ENCODE measurements at places on chromosomes 2 and 18.
A peak's percentile ranks its signal among the peaks of the same experiment; 100 is the strongest.

DNA sequence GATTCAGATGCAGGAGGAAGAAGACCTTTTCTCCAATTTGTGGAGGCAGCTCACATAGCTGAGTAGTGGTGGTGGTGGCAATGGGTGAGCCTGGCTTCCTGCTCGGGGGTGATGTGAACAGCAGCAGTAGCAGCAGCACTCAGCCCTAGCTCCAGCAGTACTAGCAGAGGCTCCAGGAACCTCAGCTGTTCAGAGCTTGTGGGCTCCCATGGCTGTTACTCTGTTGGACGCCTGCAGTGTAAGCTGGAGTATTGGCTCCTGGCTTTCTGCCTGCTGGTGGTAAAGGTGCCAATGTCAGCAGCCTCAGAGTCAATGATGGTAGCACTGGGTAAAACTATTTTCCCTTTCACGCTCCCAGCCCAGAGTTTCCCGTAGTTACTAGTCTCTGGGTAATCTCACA lies 3.1 kb upstream of the SEH1L start:
- no peak for ATAC-seq

GRCh38 chr2:45844796-45845457 lies 193.5 kb downstream of the PRKCE start:
- no peak for ATAC-seq

DNA sequence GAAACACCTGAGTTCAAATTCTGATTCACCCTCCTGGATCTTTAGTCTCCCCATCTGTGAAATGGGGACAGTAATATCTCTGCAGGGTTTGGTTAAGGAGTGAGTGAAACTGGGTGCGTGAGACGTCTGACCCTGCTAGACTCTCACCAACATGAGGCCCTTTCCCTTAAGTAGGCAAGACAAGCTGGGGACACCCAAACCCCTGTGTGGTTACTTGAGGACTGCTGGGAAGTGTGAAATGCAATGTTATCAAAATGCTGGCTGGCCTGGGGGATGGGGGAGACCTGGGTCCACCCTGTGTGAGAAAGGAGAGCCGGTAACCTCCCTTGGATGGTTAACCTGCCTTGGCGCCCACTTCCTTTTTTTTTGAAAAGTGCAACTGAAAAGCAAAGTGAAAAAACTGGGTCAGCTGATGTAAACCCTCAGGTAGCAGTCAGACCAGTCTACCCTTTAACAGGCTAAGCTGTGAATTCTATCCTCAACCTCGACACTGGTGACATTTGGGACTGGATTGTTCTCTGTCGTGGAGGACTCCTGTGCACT lies 82.3 kb downstream of the INPP5D start:
- ATAC-seq = peak; percentile 74

- no peak for ATAC-seq
Measured at GRCh38 chr18:13241083-13241892, 22.7 kb downstream of the LDLRAD4 start.

DNA sequence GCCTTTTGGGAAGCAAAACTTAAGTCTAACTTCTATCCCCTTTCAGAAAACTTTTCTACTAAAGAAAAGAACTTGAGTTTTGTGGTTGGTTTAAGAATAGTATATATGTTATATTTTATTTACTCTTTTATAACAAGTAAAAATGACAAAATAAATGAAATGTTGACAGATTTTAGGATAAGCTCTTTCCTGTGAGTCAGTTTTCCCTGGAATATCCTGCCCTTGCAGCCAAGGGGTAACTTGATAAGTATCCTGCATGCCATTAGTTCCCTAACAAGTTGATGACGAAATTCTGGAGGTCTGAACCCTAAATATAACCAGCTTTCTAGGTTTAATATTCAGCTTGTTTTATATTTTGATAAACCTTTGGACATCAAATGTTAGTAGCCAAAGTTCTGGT lies 7.3 kb upstream of the HTR2B start:
- ATAC-seq = no peak

DNA sequence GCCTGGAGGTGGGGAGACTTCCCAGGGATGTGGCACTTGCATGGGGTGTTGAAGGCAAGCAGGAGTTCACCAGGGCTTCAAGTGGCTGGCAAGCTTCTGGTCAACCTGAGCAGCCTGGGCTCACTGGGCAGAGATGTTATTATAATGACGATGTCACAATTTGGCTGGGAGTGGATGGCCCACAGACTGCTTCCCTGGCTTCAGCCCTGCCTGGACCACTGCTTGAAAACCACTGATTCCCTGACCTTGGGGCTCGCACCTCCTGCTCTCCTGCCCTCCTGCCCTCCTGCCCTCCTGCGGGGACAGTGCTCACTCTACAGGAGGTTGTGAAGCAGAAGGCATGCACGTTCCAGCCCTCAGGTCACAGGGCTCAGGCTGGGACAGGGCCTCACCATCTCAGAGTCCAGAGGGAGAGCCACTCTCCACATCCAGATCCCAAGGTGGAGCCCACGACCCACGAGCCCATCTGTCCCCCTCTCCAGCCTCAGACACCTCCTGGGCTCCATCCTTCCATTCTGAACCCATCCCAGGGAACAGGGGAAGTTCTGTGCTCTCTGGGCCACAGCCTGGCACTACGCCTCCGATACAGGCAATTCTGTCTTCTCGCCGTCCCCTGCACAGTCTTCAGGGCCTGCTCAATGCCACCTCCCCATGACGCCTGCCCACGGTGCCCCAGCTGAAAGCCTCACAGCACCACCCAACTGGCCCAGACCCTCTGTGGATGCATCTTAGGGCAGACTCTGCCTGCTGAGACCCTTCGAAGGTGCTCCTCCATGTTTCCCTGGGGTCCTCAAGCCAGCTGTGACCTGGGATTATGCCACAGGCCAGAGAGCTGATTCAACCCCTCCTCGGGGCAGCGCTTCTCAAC lies 241.6 kb upstream of the RAB6C start:
- no peak for ATAC-seq

DNA sequence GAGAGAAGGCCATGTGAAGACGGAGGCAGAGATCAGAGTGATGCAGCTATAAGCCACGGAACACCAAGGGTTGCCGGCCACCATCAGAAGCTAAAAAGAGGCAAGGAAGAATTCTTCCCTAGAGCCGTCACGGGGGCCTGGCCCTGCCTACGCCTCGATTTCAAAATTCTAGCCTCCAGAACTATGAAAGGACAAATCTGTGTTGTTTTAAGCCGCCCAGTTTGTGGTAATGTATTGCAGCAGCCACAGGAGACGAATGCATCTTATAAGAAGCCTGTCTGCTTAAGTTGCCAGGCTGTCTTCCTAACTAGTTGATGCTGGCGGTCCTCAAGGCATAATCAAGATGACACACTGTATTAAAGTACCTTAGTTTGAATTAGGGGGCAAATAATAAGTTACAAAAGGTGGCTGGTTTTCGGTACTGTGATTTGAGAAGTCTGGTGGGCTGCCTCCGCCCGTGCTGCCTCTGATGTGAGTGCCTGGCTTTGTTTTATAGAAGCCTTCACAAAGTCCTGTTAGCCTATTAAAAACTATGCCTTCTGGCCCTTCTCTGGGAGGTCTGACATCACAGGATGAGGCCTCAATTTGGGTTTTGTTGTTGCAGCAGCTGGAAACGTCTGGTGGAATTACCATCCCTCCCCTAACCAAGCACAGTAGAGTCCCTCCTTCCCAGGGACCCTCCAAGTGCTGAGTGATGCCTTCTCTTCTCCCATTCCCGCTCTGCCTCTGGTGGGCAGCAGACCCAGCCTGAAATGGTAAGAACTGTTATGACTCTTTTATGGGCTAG lies 53.6 kb downstream of the SRD5A2 start:
- ATAC-seq = no peak

DNA sequence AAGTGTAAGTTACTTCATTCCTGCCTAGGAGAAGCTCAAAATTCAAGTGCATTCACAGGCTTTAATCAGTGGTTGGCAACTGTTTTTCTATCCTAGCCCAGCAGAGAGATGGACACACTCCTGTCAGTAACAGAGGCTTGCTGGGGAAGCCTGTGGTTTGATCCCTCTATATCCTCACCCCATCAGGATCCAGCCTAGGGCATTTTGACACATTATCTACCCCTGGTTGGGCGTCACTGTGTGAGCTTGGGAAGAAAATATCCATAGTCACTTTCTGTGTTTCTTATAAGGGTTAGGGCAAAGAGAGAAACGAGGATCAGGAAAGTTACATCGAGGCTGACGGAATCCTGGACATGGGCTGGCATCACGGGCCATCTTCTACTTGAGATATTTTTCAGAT lies 10.0 kb downstream of the NT5DC4 start:
- ATAC-seq = no peak

DNA sequence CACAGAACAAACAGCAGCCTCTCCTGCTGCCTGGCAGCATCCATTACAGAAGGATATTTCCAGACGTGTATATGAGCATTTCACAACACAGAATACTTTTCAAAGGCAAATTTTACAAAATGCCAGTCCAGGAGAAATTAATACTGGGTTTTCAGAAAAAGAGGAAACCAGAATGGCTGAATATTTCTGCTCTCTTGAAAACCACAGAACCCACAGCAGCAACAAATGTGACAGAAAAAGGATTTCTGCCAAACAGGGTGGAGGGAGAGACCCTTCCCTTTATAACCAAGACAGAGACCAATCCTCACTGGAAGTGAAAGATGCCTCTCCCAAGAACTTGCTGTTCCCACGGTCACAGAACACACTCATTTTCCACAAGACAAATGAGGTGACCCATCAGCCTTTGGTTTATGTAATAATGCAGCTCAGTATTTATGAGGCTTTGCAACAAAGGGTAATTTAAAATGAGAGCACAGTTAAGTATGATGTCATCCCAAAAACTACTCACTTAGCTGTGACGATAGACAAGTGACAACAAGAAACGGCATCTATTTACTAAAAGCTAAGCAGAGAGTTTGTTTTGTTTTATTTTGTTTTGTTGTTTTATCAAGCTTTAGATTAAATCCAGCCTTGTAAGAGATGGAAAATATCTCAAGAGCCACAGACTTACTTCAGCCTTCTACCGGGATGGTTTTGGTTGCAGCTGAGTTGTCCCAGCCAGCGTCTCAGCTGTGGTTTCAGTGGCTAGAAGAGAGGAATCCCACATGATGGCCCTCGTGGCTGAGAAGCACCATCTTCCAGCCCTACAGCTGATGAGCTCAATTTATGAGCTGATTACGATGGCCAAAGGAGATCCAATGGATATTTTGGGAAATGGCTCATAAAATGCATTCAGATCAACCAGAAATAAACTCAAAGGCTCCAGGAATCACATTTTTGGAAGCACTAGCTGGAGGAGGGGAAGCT lies 249.3 kb upstream of the AGAP1 start:
- no peak for ATAC-seq

- no peak for ATAC-seq
Measured at GRCh38 chr2:238965371-238966071, 117.6 kb downstream of the TWIST2 start.

DNA sequence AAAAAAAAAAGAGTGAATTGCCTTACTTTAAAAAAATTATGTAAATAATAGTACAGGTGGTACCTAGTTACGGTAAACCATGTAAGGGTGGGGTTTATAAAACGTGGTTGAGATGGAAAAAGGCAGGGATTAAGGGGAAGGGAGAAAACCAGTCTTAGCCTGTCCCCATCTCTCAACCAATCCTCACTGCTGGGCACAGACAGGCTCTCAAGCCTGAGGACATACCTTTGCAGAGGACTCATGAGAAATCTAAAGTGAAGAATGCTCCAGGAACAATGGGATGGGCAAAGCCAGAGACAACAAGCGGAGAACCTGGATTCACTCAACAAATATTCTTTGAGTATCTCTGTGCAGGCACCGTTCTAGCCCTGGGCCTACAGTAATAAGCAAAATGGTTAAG lies 3.4 kb upstream of the IGFBP2 start:
- no peak for ATAC-seq

DNA sequence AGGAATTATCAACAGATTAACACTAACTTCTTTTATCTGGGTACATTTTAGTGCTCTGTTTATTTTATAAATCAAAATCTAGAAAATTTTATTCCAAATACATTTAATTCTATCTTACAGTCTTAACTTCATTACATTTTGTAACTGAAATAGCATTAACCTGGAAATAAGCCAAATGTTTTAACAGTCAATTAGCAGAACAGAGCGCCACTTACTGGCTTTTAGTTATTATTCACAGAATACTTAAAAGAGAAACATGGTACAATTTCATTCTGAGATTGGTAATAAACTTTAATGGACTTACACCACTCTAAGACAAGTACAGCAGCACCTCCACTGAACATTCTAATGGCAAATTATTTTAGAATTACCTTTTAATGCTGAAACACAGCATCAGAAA lies 38.6 kb downstream of the SS18 start:
- no peak for ATAC-seq

GRCh38 chr2:237403024-237403882 lies 10.7 kb downstream of the COL6A3 start:
- no peak for ATAC-seq

DNA sequence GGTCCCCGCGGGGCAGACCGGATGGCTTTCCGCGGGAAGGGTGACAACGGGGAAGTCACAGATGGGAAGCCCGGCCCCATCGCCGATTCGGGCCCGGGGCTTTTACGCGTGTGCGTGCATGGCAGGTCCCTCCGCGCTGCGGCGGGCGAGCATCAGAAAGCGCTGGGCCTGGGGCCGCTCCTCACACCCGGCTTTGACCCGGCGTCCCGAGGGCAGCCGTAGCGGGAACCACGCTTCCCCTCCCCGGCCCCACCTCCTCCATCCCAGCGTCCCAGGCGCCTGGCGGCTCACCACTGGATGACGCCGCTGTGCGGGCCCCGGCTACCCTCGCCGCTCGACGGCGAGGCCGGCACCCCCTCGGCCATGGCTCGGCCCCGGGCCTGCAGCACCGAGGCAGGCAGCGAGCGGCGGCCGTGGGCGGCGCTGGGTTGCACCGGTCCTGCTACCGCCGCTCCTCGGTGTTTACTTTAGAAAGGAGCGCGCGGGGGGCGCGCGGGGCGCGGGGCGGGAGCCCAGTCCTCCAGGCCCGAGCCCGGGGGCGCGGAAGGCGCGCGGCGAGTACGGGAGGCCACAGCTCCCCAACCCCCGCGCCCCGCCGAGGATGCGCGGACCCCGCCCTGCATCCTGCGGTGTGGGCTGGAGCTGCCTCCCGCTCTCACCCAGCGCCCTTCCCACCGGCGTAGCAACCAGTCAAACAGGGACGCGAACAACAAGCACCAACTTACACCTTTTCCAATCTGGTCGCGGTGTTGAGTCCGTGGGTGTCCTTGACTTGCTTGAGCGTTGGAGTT lies 806 bp downstream of the RFX8 start:
- ATAC-seq = peak; percentile 36

DNA sequence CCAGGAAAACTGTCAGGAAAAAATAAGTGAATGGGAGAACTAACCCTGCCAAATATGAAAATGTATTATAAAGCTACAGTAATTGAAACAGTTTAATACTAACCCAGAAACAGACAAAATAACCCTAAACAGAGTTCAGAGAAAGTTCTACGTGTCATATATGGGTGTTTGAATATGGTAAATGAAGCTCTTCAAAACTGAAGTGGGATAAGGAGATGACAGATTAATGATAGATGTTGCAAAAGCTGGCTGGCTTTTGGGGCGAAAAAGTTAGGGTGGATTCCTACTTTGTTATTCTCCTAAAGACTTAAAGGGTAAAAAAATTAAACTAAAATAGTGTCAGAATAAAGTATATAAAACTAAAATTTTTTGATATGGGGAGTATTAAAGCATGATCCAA lies 101.8 kb upstream of the ARL5A start:
- no peak for ATAC-seq

DNA sequence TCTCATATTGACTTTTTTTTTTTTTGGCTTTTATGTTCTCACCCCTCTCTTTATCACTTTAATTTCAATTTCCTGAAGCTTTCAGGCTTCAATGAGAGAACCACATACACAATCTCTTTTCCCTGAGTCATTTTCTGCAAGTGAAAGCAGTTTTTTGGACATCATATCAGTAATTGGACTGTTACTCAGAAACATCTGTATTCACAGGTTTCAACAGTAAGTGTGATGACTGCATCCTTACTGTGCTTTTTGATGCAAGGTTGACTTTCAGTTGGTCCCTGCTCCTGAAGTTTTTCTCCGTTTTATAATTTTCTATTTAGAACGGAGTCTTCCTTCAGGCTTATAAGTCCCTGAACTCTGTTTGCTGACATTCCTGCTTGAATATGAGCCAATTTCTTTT lies 70.5 kb upstream of the CCBE1 start:
- no peak for ATAC-seq

Measured in activated CD4-positive, CD25-positive, alpha-beta regulatory T cell treated with anti-CD3 and anti-CD28 coated beads, Interleukin-2, amount 50 U/mL, for 24 hours (primary cell).